ENCODE measurements at places on chromosomes 4 and X. TPM values are rescaled to one million over a fixed set of nuclear protein-coding genes. Genes with fewer than 3 reads are reported as not detected.

The KIAA1210 gene
- 0.33 TPM for total RNA-seq

The SAGE1 gene
- total RNA-seq: not detected

The PTCHD1 gene
- 1.7 TPM for total RNA-seq

The GPR173 gene
- total RNA-seq: 26.3 TPM

The CCNQ gene
- total RNA-seq: 15.9 TPM

The ABLIM2 gene
- total RNA-seq: 13.5 TPM

The PNMA3 gene
- total RNA-seq: 11.4 TPM

The RPA4 gene
- 6.1 TPM for total RNA-seq

The CTAG2 gene
- total RNA-seq: not detected

The TCP11X2 gene
- total RNA-seq: 6.8 TPM

The TBX22 gene
- total RNA-seq: 1.3 TPM

The PPP1R2C gene
- not detected for total RNA-seq

The SHISA3 gene
- total RNA-seq: 1.5 TPM

The ZNF718 gene
- total RNA-seq: 30.5 TPM

The PDE6B gene
- total RNA-seq: 141 TPM

The XAGE2 gene
- not detected for total RNA-seq

The HSPA4L gene
- 19.7 TPM for total RNA-seq

The OCRL gene
- 30.7 TPM for total RNA-seq

The FRG2 gene
- not detected for total RNA-seq

The CLGN gene
- total RNA-seq: 22.5 TPM

The TMEM271 gene
- 1.3 TPM for total RNA-seq

The TMPRSS11B gene
- 0.44 TPM for total RNA-seq

The SSX4 gene
- not detected for total RNA-seq

The SPATA18 gene
- total RNA-seq: 6.3 TPM

All from camera-type eye (tissue), 1 donor.